ENCODE measurements at places on chromosomes 11 and 22.

DNA sequence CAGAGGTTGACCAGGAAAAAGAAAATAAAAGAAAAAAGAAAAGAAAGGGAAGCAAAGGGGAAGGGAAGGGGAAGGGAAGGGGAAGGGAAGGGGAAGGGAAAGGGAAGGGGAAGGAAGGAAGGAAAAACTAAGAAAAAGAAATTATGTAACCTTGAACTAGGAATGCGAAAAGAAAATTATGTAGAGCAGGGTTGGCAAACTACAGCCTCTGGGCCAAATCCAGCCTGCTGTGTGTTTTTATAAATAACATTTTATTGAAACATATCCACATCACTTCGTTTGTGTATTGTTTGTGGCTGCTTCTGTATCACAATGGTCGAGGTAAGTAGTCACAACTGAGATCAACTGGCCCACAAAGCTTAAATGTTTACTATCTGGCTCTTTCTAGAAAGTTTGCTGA lies 56.7 kb downstream of the CLPB start:
- no peak for DNase-seq

- DNase-seq, result no peak
Observed at GRCh38 chr11:70289582-70289981, 19.1 kb downstream of the PPFIA1 start.

DNA sequence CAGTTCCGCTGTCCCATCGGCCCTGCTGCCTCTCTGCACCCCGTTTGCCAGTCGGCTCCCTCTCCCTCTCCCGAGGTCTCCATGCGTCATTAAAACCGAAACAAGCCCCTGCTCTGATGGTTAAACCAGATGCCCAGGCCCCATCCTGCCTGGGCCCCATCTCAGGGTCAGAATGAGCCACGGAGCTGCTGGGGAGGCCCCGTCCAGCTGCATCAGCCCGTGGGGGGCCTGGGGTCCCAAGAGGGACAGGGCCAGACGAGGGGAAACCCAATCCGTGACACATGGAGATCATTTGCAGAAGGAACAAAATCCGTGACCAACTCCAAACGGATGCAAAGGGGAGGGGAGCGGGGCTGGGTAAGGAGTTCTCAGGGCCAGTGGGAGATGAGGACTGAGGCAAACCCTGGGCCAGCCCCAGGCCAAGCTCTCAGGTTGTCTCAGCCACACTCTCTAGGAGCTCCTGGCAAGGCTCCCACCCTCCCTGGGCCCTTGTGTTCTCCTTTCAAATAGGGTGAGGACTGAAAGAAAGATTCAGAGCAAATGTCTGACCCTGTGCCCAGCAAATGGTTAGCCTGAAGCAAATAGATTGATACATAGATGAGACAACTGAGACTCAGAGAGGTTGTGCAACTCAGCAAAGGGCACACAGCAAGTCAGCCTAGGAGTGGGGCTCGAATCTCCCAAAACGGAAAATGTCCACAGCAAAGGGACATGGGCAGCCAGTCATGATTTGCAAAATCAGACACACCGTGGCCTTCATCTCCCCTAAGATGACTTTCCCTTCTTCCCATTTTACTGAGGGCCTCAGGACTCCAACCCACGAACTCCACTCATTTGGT lies 162.1 kb downstream of the MN1 start:
- no peak for DNase-seq

- DNase-seq, result no peak
Observed at GRCh38 chr11:68039526-68040086, 781 bp downstream of the TCIRG1 start.

DNA sequence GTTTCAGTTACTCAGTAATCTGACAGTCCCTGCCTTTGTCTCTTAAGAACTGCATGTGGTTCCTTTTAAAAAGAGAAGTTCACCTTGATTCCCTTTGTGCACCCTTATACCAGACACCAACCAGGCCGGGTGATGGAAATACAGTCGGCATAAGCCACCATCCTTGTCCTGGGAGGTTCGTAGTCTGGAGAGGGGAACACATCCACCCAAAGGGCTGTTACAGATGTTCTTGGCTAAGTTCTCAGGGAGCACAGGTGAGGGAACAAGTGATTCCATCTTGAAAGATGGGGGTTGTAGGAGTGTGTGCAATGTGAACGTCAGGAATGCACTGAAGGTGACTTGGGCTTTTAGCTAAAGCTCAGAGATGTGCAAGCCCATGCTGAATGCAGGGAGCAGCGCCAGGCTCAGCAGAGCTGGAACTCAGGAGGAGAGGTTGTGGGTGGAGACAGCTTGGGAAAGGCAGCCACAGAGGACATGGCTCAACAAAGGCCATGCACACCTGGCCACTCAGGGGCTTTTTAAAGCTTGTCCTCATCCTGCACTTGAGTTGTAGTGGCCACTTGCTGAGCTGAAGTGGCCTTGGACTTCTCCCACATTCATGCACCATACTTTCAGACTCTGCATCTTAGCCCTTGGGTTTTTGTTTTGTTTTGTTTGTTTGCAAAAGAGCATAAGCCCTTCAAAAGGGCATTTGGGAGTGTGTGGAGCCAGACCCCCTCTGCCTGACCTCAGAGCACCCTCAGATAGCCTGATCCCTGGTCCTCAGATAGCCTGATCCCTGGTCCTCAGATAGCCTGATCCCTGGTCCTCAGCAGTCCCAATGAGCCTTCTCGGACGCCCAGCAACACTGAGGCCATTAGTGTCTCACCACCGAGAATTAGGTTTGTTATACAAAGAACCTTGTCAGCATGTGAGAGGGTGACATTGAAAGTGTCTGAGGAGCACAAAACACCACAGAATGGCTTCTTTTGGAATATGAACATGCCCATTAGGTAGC lies 12.7 kb upstream of the TMA7B start:
- DNase-seq, result no peak

GRCh38 chr22:36833073-36833472 lies 16.2 kb upstream of the PVALB start:
- DNase-seq, result no peak

GRCh38 chr11:86066657-86067008 lies 2.3 kb downstream of the PICALM start:
- DNase-seq, result no peak

DNA sequence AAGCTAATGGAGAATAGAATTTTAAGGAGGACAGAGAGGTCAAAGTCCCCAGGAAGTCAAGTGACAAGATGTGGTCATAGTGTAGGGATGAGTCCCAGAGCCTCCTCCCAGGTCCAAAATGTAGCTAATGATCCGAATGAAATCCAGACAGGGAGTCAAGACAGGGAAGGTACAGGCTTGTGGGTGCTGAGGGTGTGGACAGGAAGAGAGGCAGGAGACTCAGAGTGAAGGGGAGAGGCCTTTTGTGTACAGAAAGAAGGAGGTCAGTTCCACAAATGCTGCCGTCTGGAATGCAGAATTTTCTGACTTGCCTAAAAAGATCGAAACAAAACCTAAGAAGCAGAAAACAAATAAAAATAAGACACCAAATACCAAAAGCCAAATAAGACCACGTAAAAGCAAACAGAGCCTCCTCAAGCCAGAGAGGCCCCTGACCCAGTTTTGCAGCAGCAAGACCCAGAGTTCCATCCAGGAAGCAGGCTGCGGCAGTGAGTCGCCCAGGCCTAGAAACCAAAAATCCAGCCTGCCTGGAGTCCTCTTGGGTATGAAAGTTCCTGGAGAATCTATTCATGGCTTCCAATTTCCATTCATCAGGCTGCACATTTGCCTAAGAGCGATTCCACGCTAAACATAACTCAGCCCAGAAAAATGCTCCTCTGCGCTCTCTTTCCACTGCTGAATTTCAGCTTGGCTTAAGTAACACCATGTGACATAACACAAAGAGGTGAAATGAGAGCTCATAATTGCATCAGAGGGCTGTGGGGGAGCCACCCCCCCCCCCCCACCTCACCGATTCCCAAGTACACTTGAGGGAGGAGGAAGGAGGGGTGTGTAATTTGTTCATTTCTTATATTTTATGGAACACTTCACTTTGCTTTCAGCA lies 71.2 kb downstream of the KIRREL3 start:
- peak; percentile 57 for DNase-seq

DNA sequence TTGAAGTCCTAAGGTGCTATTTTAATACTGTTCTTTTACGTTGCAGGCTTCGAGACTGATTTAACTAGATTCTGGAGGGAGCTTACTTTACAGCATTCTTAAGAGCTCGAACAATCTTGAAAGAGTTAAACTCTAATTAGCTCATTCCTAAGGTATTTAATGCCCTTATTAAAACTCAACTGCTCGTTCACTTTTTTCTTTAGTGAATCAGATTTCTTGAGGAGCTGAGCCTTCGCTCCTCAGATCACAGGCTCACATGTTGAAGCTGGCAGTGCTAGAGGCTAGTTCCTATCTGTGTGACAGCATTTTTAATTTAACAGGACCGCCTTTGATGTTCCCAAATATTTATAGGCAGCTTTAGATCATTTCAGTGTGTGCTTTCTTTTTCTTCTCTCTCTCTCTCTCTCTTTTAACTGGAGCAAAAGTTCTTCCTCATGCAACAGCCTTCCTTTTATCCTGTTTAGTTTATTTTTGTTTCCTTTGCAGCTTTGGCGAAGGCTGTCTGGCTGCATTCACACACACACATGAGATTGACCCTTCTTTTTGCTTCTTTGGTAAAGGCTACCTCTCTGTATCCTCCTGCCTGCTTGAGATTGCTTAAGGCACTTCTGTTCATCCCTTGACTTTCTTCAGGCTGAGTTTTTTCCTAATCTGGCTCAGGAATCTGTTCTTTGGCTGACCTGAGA lies 21.0 kb downstream of the ZNRF3 start:
- DNase-seq, result peak; percentile 32

GRCh38 chr22:35394011-35394312 lies 6.0 kb upstream of the MCM5 start:
- no peak for DNase-seq

- no peak for DNase-seq
Observed at GRCh38 chr11:5369789-5370188, 13.8 kb upstream of the OR51M1 start.

DNA sequence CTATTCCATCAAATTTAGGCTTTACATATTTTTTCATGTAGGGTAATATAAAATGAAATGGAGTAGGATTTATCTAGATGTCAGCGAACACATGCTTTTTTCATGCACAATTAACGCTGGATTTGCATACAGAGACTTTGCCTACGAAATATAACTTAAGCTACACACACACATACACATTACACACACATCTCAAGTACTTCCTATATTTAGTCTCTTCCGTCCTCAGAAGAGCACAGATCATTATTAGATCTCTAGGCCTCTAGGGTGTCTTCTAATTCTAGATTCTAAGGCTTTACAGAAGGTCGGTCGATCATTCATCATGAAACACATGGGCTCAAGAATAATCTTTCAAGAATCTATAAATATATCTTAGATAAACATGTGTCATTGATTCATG lies 3.8 kb upstream of the MS4A13 start:
- no peak for DNase-seq

DNA sequence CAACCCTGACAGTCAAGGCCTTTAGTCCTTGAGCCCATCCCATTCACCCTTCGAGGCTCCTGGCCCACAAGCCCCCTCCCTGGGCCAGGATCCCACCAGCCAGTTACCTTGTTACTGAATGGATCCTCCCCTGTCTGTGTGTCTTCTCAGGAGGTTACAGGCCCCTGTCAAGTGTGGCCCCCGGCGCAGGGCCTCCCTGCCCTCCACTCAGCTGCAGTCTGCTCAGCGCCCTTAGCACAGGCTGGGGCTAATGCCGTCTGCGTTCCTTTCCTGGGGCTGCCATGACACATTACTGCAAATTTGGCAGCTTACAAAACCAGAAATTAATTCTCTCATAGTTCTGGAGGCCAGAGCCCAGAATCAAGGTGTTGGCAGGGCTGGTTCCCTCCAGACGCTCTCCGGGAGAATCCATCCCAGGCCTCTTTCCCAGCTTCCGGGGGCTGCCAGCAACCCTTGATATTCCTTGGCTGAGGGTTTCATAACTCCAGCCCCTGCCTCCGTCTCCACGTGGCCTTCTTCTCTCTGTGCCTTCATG lies 9.4 kb upstream of the SYT12 start:
- no peak for DNase-seq

- DNase-seq, result no peak
Observed at GRCh38 chr11:67820081-67820480, 145.7 kb upstream of the ALDH3B2 start.

- DNase-seq, result no peak
Observed at GRCh38 chr11:118921929-118922744, 3.6 kb downstream of the BCL9L start.

DNA sequence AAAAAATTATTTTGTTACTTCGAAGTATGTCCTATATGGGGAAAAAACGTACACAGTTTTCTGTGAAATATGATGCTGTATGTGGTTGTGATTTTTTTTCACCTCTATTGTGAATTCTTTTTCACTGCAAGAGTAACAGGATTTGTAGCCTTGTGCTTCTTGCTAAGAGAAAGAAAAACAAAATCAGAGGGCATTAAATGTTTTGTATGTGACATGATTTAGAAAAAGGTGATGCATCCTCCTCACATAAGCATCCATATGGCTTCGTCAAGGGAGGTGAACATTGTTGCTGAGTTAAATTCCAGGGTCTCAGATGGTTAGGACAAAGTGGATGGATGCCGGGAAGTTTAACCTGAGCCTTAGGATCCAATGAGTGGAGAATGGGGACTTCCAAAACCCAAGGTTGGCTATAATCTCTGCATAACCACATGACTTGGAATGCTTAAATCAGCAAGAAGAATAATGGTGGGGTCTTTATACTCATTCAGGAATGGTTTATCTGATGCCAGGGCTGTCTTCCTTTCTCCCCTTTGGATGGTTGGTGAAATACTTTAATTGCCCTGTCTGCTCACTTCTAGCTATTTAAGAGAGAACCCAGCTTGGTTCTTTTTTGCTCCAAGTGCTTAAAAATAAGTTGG lies 38.3 kb downstream of the EHF start:
- DNase-seq, result no peak

DNA sequence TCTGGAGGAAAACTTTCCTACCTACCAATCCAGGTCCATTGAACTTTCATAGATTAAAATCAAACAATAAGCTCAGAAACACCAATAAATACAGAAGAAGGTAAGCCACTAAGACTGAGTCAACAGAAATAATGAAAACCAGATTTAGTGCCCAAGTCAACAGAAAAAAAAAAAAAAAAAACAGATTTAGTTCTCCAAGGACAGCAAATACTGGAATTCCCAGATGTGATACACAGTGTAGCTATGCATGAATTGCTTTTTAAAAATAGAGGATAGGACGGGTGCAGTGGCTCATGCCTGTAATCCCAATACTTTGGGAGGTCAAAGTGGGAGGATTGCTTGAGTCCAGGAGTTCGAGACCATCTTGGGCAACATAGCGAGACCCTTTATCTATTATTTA lies 15.7 kb downstream of the DMC1 start:
- peak; percentile 79 for DNase-seq

GRCh38 chr11:114262681-114263512 lies 33.3 kb upstream of the NNMT start:
- DNase-seq, result no peak

GRCh38 chr11:63906585-63906984 lies 10.4 kb downstream of the RCOR2 start:
- DNase-seq, result no peak

GRCh38 chr11:106503901-106504300 lies 426.4 kb downstream of the AASDHPPT start:
- no peak for DNase-seq
